Activated B cell treated with CpG ODN at 0.5 μM for 24 hours (primary cell): ENCODE measurements at places on chromosomes 16 and 17.

- no peak overlapping the region for H3K4me3 ChIP-seq
- DNase-seq = no peak
- peaks cover 20% of the 10 kb centered on the region for H3K4me1 ChIP-seq
- H3K27me3 ChIP-seq = peaks cover 27% of the 10 kb centered on the region
Observed at GRCh38 chr16:90078579-90078895, 1.4 kb upstream of the PRDM7 start.

DNA sequence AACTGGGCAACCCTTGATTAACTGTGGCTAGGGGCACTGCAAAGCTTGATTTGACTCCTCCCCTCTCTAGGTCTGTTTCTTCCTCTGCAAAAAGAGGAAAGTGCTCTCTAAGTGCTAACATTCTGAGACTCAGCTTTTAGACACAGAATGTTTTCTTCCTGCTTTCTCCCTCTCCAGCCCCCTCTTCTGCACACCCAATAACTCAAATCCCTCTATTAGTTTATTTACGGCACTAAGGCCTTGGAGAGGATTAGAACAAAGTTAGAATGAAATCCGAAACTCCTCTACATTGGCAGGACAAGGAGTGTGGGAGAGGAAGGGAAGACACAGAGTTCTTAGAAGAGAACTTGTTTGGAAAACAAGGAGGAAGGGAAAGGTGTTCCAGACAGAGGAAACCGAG, 3.3 kb upstream of the SBK1 start:
- no peaks in the 10 kb centered on the region for H3K36me3 ChIP-seq
- DNase-seq = no peak
- no peaks in the 10 kb centered on the region for H3K27me3 ChIP-seq

DNA sequence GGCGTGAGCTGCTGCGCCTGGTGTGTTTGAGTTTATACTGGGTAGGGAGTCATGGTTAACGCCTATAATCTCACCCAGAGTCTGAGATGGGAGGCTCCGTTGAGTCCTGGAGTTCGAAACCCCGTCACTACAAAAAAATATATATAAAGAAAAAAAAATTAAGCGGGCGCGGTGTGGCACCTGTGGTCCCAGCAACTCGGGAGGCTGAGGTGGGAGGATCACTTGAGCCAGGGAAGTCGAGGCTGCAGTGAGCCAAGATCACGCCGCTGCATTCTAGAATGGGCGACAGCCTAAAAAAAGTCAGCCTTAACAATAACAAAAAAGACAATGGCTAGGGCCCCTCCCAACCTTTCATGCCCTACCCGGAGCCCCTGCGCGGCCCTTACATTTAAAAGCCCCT, 17.2 kb upstream of the PRR14 start:
- H3K4me3 ChIP-seq = peak overlapping the region; percentile 95
- no peaks in the 10 kb centered on the region for H3K27me3 ChIP-seq
- peaks cover 5% of the 10 kb centered on the region for H3K36me3 ChIP-seq
- no peak for DNase-seq
- peak overlapping the region; percentile 97 for H3K27ac ChIP-seq

DNA sequence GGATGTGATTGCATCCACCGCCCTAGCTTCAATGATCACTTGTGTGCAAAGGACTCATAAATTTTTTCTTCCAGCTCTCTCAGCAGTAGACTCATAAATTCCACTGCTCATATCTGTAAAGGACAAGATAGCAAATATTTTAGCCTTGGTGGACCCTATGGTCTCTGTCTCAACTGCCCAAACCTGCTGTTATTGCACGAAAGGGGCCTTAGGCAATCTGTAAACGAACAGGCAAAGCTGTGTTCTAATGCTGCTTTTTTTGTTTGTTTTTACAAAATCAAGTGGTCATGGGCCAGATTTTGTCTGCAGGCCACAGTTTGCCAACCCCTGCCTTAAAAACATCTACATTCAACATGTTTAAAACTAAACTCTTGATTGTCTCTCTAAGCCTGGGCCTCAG, 34.1 kb downstream of the FAM20A start:
- H3K4me1 ChIP-seq = no peaks in the 10 kb centered on the region
- H3K27ac ChIP-seq = no peak overlapping the region
- H3K27me3 ChIP-seq = peaks cover 12% of the 10 kb centered on the region
- H3K4me3 ChIP-seq = no peak overlapping the region
- DNase-seq = no peak

GRCh38 chr17:61204456-61204855, 195.2 kb upstream of the TBX2 start:
- H3K27ac ChIP-seq = no peak overlapping the region
- H3K36me3 ChIP-seq = peaks cover 2% of the 10 kb centered on the region
- DNase-seq = no peak
- no peaks in the 10 kb centered on the region for H3K4me1 ChIP-seq
- no peak overlapping the region for H3K4me3 ChIP-seq

- no peaks in the 10 kb centered on the region for H3K36me3 ChIP-seq
- no peak overlapping the region for H3K4me3 ChIP-seq
- no peak overlapping the region for H3K27ac ChIP-seq
- no peak for DNase-seq
- no peaks in the 10 kb centered on the region for H3K4me1 ChIP-seq
Observed at GRCh38 chr16:3115561-3115960, 3.2 kb downstream of the ZNF205 start.

GRCh38 chr16:85735225-85735635, 15.7 kb downstream of the C16orf74 start:
- H3K4me3 ChIP-seq = peak overlapping the region; percentile 59
- peak; percentile 28 for DNase-seq

- H3K27ac ChIP-seq = no peak overlapping the region
- H3K4me3 ChIP-seq = no peak overlapping the region
- peaks cover 17% of the 10 kb centered on the region for H3K4me1 ChIP-seq
- H3K27me3 ChIP-seq = no peaks in the 10 kb centered on the region
- peaks cover 23% of the 10 kb centered on the region for H3K36me3 ChIP-seq
Observed at GRCh38 chr16:88904676-88905365, 38.4 kb upstream of the PABPN1L start.

DNA sequence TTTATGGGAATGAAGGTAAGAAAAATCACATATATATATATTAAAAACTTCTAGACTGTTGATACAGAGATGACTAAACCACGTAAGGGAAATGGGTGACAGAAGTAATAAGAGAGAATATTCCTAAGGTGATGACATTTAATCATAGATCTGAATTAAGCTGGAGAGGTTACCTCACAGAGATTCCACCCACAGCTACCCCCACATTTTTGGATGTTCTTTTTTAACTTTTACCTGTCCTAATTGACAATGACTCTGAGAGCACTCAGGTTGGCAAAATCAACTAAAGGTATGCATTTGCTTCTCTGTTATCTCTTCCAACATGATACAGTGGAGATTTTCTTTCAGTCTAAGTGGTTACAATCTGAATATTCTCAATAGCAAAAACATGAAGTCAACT, 1280.6 kb downstream of the CDH11 start:
- no peaks in the 10 kb centered on the region for H3K27me3 ChIP-seq
- H3K36me3 ChIP-seq = no peaks in the 10 kb centered on the region
- no peak overlapping the region for H3K4me3 ChIP-seq
- no peak for DNase-seq

DNA sequence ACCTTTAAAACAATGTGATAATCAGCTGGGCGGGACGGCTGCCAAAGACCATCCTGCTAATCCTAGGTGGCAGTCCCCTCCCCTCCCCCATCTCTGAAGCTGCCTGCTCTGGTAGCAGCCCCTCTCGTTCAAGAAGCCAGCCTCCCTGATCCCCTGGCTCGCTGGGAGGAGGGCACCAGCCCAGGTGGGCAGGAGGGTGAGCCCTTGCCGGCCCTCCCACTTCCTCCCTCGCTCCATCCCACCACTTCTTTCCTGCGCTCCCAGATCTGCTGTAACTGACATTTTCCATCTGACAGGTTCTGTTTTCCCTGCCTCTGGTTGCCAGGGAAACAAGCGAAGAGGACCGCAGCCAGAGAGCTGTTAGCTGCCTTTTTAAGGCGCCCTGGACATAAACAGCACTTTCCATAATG, 155.7 kb upstream of the TNRC6C start:
- H3K4me1 ChIP-seq = no peaks in the 10 kb centered on the region
- H3K4me3 ChIP-seq = no peak overlapping the region
- peaks cover 47% of the 10 kb centered on the region for H3K27me3 ChIP-seq
- H3K36me3 ChIP-seq = no peaks in the 10 kb centered on the region
- no peak overlapping the region for H3K27ac ChIP-seq

DNA sequence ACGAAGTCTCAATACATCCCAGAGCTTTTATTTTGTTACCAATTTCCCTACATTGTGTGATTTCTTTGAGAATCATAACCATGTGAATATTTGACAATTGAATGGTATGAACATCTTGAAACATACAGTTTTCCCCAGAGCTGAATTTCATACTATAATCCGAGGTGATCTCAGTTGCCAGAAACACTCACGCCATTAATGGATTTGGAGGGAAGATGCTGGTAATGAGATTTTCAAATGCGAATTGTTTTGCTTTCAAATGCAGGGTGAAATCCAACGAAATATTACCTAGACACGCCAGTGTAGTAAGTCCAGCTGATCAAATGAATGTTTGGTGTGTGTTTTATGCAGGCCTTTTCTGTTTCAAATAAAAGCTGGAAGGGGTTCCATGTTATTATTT, 277.8 kb upstream of the CDH5 start:
- H3K36me3 ChIP-seq = no peaks in the 10 kb centered on the region
- no peaks in the 10 kb centered on the region for H3K27me3 ChIP-seq
- H3K4me1 ChIP-seq = no peaks in the 10 kb centered on the region
- DNase-seq = no peak
- no peak overlapping the region for H3K27ac ChIP-seq
